ENCODE measurements at places on chromosomes 16 and 17. TPM values are rescaled to one million over a fixed set of nuclear protein-coding genes. Genes with fewer than 3 reads are reported as not detected.

MARVELD3 gene
- total RNA-seq, result not detected

- no peak for DNase-seq
Observed at GRCh38 chr16:2429771-2430663, 770 bp downstream of the CCNF start.

DNA sequence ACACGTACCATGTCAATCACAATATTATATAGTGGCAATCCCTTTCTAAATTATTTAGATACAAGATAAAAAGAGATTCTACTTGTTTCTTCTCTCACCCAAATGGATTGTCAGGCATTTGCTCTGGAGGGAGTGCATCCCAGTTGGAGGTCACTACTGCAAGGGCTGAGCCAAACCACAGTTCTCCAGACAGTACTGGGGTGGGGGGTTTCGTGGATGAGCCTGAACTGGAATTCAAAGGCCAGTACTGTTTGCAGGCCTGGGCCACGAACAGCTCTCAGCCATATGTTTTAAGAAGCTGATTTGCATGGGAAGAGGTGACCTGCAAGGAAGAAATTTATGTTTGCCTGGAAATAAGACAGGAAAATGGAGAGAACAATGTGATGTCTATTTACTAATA, 314.9 kb downstream of the PMP22 start:
- DNase-seq, result no peak

DHX58 gene
- total RNA-seq, result 5.4 TPM

DNA sequence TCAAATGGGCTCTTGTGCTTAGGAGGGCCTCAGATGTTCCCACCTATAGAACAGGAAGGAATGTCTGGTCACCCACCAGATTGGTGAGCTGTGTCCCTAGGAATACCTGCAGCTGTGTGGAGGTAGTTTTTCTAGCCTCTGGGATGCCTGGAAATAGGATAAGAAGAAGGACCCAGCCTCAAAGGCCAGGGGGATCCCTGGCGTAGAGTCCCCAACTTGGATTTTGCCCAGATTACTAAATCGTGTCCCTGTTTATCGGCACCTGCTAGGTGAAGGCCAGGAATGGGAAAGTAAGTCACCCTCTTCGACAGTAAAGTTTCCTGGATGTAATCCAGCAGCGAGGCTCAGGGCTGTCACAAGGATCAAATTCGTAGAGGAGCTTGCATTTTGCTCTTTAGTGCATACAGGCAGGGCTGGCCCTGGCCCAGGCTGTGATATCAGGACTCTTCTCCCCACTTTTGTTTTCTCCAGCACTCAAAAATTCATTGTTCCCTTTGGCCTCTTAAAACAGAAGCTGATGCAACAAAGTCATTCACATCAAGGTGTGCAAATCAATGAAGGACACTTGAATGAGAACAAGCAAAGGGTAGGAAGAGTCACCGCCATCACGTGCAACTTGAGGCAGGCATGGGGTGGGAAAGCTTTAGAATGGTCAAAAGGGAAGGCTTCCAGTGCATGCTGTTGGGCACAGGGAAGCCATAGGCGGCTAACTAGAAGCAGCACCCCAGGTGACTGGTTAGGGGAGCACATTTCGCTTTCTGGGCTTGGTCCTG, 7.5 kb downstream of the SLC13A2 start:
- no peak for DNase-seq

DNA sequence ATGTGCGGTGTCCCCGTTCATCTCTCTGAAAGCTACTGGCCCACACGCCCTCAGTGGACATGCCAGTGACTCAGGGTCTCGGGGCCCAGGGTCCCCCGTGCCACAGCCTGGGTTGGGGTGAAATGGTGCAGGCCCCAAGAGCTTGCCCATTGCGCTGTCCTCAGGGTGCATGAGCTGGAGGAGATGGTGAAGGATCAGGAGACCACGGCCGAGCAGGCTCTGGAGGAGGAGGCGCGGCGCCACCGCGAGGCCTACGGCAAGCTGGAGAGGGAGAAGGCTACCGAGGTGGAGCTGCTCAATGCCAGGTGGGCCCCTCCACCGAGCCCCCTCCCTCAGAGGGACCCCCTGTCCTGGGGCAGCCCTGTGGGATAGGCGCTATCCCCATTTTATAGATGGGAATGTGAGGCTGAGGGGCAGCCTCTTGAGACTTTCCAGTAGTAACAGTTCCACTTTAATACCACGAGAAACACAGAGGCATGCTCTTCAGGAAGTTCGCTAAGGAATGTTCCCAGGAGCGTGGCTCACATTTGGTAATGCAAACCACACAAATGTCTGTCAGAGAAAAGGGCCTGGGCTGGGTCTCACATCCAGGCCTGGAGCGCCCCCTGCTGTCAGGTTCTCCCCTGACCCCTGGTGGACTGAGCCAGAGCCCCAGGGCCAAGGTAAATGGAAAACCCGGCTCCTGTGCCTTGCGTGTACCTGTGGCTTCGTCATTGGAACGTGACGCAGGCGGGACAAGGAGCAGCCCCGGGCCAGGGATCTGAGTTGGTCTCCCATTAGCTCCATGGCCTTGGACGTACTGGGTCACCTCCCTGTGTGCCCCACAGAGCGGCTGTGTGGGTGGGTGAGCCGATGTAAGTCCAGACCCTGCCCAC, 133.7 kb downstream of the RAB11FIP4 start:
- peak; percentile 84 for DNase-seq

ENKD1 gene
- 8.6 TPM for total RNA-seq

SMTNL2 gene
- 13.3 TPM for total RNA-seq

GRCh38 chr17:39643271-39643670, 6.3 kb downstream of the STARD3 start:
- DNase-seq, result no peak

All from right cardiac atrium (tissue), 5 donors.